ENCODE measurements at places on chromosomes 7 and 10. TPM values are rescaled to one million over a fixed set of nuclear protein-coding genes. Genes with fewer than 3 reads are reported as not detected.

The CTNNA3 gene
- total RNA-seq: 23.8 TPM

The GNG11 gene
- total RNA-seq: 18.2 TPM

DNA sequence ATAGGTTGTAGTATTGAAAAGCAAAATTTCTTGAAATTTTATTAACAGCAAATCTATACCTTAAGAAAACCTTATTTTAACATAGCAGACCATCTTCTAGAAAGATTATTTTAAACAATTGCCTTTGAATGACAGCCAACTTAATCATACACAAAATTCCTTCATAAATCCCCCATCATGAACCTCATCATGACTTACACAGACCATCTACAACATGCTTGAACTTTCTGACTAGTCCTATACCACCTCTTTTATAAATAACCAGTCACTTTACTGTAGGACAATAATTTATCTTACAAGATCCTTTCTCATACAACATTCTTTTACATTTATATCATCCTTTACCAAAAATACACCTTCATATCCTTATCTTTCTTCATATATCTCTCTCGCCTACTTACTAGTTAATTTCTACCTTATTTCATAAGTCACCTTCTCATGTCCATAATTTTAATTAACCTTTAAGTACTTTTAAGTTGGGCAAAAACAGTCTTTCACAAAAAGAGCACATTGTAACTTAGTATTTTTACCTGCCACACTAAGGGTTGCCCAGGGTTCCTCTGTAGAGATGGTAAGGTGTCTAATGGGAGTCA, 16.6 kb upstream of the PTN start:
- H3K27me3 ChIP-seq: no peaks in the 10 kb centered on the region
- DNase-seq: no peak
- H3K4me1 ChIP-seq: no peaks in the 10 kb centered on the region
- H3K27ac ChIP-seq: no peak overlapping the region
- H3K4me3 ChIP-seq: no peak overlapping the region
- no peaks in the 10 kb centered on the region for H3K36me3 ChIP-seq

DNA sequence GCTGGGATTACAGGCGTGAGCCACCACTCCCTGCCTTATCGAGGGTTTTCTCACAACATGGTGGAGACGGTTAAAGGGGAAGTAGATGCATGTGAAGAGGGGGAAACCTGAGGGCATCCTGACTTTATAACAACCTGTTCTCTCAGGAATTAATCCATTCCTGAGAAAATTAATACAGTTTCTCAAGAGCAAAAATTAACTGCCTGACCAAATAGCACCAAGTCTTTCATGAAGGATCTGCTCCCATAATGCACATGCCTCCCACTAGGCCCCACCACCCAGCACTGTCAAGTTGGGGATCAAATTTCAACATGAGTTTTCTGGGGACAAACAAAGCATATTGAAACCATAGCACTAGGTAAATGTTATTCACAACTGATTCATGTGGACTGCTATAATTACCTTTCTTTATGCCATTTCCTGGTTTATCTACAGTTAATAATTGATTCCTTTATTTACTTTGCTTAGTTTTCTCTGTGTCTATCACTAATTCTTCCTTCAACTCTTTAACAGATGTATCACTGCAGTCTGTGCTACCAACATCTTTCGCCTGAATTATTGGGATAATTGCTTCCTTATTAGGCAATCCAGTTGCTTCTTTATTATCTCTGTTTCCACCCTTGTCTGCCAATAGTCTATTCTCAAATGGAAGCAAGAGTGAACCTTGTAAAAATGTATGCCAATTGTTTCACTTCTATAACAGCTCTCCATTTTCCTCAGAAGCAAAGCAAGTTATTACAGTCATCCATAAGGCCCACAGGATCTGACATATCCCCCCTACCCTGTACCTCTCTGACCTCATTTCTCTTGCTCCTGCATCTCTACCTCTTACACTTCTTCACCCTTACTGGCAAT, 12.9 kb upstream of the MICU1 start:
- no peaks in the 10 kb centered on the region for H3K27me3 ChIP-seq
- peaks cover 12% of the 10 kb centered on the region for H3K4me1 ChIP-seq
- DNase-seq: no peak

DNA sequence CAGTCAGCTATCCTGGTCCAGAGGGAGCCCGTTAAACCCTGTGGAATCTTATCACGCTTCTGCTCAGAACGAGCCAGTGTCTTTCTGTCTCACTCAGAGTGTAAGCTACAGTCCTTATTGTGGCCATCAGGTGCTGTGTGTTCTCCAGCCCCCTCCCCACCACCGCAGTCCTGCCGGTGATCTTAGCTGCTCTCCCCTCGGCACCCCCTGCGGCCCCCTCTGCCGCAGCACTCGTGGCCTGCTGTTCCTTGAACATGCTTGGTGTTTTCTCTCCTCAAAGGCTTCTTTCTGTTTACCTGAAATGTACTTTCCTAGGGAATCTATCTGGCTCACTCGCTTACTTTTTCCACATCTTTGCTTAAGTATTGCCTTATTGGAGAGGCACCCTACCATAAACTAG, 38.2 kb upstream of the TMEM236 start:
- H3K27me3 ChIP-seq: no peaks in the 10 kb centered on the region
- peaks cover 37% of the 10 kb centered on the region for H3K36me3 ChIP-seq
- no peak overlapping the region for H3K27ac ChIP-seq
- no peak overlapping the region for H3K4me3 ChIP-seq
- no peaks in the 10 kb centered on the region for H3K4me1 ChIP-seq

DNA sequence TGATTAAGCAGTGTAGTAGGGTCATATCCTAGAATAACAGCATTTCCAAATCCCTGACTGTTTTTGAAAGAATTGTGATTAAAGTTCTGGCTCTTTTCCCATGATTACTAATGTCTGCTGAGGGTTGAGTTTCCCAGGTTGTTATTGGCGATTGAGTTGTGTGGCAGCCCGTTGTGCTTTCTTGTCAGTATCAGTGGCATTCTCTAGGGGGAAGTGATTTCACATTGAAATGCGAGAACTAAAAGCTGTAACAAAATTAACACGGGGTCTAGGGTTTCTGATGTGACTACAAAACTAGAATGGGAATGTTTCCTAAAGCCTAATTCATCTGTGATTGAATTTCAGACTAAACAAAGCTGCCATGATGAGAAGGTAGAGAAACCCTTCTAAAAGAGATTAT, 349.4 kb downstream of the EXOC4 start:
- DNase-seq: no peak
- H3K27me3 ChIP-seq: no peaks in the 10 kb centered on the region
- no peak overlapping the region for H3K4me3 ChIP-seq
- H3K4me1 ChIP-seq: no peaks in the 10 kb centered on the region

DNA sequence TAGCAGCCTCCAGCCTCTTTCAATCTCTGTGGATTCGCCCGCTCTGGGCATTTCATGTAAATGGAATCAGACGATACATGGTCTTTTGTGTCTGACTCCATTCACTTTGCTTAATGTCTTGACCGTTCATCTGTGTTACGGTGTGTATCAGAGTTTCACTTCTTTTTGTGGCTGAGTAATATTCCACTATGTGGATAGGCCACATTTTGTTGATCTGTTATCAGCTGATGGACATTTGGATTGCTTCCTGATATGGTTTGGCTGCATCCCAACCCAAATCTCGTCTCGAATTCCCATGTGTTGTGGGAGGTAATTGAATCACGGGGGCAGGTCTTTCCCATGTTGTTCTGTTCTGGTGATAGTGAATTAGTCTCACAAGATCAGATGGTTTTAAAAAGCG, 109.0 kb downstream of the LHPP start:
- H3K27ac ChIP-seq: no peak overlapping the region
- H3K4me3 ChIP-seq: no peak overlapping the region
- no peaks in the 10 kb centered on the region for H3K4me1 ChIP-seq

DNA sequence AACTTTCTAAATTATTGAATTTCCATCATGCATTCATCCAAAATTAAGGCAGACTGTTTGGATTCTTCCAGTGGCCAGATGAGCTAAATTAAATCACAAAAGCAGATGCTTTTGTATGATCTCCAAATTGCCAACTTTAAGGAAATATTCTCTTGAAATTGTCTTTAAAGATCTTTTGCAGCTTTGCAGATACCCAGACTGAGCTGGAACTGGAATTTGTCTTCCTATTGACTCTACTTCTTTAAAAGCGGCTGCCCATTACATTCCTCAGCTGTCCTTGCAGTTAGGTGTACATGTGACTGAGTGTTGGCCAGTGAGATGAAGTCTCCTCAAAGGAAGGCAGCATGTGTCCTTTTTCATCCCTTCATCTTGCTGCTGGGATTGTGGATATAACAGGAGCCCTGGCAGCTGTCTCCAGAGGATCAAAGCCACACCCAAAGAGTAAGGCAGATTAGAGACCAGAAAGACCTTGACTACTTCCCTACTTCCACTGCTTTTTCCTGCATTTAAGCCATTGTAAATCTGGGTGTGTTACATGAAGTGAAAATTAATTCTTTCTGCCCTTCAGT, 8.2 kb upstream of the CFAP69 start:
- H3K4me3 ChIP-seq: no peak overlapping the region
- H3K27ac ChIP-seq: no peak overlapping the region
- no peaks in the 10 kb centered on the region for H3K4me1 ChIP-seq
- H3K36me3 ChIP-seq: no peaks in the 10 kb centered on the region

- no peaks in the 10 kb centered on the region for H3K36me3 ChIP-seq
- no peaks in the 10 kb centered on the region for H3K4me1 ChIP-seq
- no peaks in the 10 kb centered on the region for H3K27me3 ChIP-seq
- no peak overlapping the region for H3K4me3 ChIP-seq
- no peak for DNase-seq
These were observed 7.6 kb downstream of the SNX8 start for GRCh38 chr7:2306688-2307087.

DNA sequence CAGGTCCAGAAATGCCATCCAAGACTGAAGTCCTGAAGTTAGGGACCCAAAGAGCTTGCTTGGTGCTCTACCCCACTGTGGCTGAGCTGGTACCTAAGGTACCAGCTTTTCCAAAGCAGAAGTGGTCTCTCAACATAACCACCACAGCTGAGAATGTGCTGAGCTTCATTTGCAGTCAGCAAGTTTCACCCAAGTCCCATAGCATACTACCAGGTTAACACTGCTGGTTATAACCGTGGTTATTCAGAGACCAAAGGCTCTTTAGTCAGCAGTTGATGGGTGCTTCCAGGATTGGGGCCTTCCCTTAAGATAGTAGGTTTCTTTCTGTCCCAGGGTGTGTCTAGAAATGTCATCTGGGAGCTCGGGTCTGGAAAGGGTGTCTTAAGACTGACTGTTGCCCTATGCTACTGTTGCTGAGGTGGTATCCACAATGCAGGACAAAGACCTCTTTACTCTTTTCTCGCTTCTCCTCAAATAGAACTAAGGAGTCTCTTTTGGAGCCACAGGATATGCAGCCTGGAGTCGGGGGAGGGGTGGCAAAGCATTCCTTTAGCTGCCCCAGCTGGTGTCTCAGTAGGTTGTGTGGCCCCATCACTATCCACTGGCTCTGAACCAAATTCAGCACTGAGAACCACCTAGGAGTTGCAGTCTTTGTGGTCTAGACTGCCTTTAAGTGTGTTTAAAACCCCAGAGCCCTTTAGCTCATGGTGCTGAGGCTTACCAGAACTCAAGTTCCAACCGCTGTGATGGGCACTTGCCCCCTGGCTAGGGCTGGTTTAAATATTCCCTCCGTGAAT, 354.9 kb upstream of the SEMA3C start:
- no peaks in the 10 kb centered on the region for H3K36me3 ChIP-seq
- H3K4me1 ChIP-seq: no peaks in the 10 kb centered on the region
- no peak overlapping the region for H3K27ac ChIP-seq
- H3K27me3 ChIP-seq: no peaks in the 10 kb centered on the region
- no peak for DNase-seq
- H3K4me3 ChIP-seq: no peak overlapping the region

DNA sequence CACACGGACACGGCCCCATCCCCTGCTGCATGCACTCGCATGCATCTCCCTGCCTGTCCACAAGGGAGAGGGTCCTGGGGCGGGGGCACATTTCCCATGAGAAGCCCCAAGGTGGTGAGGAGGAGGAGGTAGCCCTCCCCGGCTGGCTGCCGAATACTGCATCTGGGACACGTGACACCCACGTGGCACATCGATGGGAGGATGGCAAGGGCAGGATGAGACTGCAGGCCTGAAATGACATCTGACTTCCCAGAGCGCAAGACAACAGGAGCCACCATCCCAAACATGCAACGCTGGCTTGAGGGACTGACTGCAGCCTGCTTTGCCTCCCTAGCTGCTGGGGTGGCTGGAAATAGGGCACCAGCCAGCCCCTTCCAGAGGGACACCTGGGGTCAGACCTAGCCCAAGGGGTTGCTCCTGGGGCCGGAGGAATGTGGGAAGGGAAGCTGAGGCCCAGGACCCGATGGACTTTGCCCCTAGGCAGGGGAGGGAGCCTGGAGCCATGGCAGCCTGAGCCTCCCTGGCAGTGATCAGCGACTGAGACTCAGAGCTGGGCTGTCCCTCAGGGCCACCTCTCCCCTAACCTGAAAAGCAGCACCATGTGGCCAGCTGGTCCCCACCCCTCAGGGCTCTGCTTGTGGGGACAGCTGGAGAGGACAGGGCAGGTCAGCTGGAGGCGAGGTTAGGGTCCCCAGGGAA, 16.1 kb downstream of the BUD23 start:
- H3K4me1 ChIP-seq: peaks cover 9% of the 10 kb centered on the region
- no peak for DNase-seq
- no peak overlapping the region for H3K27ac ChIP-seq
- H3K27me3 ChIP-seq: no peaks in the 10 kb centered on the region
- H3K4me3 ChIP-seq: no peak overlapping the region

DNA sequence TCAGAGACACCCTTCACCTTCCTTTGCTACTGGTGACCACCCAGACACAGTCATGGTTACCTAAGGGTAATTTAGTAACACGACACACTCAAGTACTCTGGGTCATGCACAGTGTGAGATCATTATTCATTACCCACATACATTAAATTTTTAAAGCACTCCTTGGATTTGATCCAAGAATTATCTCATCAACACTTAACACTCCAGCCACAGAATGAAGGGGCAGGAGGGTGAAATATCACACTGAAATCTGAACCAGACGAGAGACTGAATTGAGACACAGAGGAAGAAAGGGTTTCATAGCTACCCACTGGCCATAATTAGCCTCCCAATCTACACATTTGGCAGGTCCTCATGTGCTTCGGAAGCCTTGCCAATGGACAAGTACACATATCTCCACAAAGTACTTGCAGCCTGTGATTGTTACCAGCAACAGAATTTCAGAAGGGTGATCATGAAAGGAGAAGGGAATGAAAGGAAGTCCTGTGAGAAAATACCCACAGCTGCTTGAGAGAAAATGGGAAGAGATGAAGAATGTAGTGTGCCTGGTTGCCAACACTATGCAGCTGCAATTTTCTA, 189.3 kb downstream of the POLR1F start:
- H3K36me3 ChIP-seq: no peaks in the 10 kb centered on the region
- no peak overlapping the region for H3K27ac ChIP-seq
- no peaks in the 10 kb centered on the region for H3K4me1 ChIP-seq

GRCh38 chr10:33573606-33574005, 239.1 kb upstream of the NRP1 start:
- no peak overlapping the region for H3K27ac ChIP-seq
- no peaks in the 10 kb centered on the region for H3K4me1 ChIP-seq
- H3K4me3 ChIP-seq: no peak overlapping the region
- no peaks in the 10 kb centered on the region for H3K36me3 ChIP-seq
- no peak for DNase-seq
